ENCODE measurements at places on chromosomes 3 and 15.

DNA sequence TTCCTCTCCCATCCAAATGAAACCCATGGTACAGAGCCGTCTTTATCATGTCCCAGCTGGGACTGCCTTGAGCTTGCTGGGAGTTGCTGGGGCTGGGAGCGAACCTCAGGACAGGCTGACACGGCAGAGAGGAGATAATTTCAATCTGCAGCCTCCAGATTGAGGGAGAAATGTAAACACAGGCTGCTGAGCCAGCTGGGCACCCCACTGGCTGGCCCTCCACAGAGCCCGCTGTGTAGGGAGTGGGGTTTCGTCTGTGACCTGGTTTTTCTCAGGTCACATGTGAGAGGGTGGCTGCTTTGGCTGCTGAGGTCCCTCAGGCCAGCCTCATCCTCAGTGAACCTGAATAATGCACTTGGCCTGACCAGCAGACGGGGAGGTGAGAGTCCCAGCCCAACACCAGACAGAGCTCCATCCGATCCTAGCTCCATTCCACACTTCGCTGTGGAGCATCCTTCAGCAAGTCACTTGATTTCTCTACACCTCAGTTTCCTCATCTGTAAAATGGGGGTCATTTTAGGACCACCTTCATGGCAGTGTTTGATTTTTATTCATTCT, 121.6 kb upstream of the MRPS22 start:
- DNase-seq: no peak

- DNase-seq: no peak
Measured at GRCh38 chr3:124163689-124164088, 171.8 kb upstream of the ROPN1 start.

- DNase-seq: no peak
Measured at GRCh38 chr3:37952564-37952963, 38.0 kb upstream of the VILL start.

DNA sequence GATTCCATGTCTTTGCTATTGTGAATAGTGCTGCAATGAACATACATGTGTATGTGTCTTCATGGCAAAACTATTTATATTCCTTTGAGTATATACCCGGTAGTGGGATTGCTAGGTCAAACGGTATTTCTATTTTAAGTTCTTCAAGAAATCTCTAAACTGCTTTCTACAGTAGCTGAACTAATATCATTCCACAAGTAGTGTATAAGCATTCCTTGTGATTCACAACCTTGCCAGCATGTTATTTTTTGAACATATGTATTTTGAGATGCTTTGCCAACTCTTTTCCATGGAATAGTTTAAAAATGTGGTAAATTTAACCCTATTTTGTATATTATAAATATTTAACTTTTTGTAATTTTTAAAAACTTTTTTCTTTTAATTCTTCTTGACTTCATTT, 592.7 kb upstream of the NAALADL2 start:
- DNase-seq: no peak

DNA sequence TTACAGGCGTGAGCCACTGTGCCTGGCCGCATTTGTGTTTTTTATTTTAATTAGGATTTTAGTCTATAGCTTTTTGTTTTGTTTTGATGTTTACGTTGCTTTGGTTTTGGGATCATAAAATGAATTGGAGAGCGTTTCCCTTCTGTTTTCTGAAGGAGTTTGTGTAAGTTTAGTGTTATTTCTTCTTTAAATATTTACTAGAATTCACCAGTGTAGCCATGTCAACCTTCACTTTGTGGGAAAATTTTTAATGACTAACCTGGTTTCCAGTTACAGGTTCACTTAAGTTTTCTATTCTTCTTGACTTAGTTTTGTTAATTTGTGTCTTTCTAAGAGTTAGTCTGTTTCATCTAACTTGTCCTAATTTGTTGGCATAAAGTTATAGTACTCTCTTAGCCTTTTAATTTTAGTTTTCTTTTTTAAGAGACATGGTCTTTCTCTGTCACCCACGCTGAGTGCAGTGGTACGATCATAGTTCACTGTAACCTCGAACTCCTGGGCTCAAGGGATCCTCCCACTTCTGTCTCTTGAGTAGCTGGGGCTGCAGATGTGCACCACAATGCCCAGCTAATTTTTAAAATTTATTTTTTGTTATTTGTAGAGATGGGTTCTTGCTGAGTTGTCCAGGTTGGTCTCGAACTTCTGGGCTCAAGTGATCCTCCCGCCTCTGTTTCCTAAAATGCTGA, 61.0 kb downstream of the CHD2 start:
- no peak for DNase-seq

- DNase-seq: no peak
Measured at GRCh38 chr3:171620825-171621434, 160.7 kb upstream of the TNIK start.

DNA sequence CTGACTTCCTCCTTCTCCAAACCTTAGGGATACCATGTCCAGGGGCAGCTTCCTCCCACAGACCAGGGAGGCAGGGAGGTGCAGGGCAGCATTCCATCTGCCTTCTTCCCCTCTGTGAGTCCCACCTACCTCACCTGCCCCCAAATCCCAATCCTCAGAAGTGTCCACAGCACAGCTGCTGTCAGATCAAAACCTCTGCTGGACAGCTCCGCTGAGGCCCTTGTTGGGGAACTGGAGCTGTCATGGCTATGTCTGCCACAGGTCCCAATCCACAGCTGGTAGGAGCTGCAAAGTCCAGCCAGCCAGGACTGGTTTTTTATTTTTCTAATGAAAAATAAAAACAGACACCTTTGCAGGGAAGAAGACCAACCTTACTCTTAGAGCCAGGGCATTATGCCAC, 40.7 kb upstream of the TBC1D21 start:
- DNase-seq: no peak

- DNase-seq: no peak
Measured at GRCh38 chr3:50237754-50238548, 1.9 kb downstream of the GNAI2 start.

DNA sequence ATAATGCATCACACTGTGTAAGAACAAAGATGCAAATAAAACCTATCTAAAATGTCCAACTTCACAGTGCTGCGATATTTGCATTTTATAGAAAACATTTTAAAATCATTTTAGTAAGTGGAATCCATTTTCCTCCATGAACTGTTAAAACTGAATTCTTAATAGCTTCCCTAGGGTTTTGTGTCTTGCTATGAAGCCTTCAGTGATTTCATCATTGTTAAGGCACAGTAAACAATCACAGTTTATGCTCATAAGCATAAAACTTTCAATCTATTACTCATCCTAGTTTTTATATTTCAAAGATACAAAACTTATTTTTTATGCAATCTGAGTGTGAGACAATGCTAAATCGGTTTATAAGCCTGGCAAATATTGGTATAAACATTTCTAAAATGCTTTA, 509.7 kb downstream of the TUSC7 start:
- DNase-seq: no peak

- DNase-seq: no peak
Measured at GRCh38 chr15:75927601-75928000, 23.9 kb downstream of the FBXO22 start.

- DNase-seq: no peak
Measured at GRCh38 chr3:146262371-146263110, 11.6 kb upstream of the PLSCR4 start.

DNA sequence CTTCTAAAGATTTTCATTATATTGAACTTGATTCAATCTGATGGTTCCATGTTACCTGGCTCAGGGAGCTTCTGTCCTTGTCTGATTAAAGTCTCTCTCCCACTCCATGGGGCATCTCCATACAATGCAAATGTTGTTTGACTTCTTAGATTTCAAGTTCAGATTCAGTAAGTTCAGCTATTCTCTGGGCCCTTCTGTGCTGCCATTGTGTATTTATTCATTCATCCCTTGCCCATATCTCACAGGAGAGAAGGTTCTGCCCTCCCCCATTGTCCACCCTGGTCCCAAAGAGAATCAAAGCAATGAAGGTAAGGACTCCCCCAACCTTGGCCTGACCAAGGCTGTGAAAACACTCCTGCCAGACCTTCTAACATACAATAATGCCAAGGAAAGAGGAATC, 669.9 kb downstream of the MAGI1 start:
- DNase-seq: no peak
